ENCODE measurements at places on chromosomes 6 and 20.

DNA sequence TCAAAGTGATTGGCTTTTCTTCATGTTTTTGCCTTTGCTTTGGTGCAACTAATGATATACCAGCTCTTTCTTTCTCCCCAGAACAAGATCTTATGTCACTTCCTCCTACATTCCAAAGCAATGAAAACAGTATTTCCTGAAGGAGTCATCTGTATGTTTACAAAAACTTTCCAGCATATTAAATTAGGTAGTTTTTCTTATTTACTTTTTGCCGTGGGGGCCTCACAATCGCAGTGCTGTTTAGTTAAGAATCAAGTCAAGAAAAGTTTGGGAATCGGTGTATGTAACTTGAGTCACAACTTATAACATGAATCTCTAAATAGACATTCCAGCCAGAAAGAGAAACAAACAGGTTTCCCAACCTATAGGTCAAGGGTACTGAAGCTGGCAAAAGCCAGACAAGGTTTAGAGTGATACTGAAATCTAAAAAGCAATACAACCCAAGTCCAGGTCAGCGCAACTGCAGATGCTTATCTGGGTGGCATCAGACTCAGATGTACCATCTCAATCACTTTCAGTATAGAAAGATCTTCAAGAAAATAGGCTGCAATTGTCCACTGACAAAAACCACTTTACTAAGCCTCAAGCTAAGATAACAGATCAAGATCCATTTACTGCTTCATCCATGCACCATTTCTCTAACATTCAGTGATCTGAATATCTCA, 63.6 kb downstream of the IPCEF1 start:
- DNase-seq = peak; percentile 81

DNA sequence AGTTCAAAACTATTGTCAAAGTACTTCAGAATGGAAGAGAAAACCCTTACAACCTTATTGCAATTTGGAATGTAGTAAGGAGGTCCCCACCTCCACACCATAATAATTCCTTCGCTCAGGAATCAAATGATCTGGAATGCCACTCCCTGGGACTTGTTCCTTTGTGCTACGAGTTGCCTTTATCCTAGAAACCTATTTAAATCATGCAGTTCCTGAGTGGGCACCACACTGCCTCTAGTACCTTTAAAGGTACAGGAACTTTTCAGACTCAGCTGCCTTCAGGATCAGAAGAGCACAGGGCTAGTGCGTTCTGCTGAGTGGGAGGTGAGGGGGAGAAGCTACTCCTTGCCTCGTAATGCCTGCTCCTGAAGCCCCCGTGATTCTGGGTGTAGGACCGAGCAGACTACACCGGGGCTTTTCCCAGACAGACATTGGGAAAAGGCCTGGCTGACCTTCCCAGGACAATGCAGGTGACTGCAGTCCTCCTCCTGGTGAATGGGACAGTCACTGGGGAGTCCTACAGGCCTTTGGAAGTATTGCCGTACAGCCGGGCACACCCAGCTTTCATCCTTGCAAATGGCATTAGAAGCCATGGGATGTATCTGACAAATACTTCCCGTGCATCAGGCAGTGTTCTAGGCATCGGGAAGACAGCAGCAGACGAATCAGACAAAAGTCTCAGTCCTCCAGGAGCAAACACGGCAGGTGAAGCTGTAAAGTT, 11.8 kb upstream of the TUBB2B start:
- DNase-seq = no peak

DNA sequence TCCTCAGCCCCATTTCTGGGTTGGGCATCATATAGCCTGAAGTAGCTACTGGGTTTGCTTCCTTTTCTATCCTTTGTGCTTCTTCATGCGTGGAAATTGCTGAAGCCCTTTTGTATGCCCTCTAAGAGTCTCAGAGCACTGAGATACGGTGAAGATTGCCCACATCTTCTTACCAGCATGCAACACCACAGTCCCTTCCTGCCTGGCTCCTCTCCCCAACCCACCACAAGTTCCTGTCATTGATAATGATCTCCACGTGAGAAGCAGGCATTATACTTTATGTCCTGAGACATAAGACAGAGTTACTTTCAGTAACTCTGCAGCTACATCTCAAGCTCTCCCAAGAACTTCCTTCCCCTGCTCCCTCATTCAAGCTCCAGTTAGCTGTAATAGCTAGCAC, 15.8 kb upstream of the PLCB4 start:
- no peak for DNase-seq

- DNase-seq = peak; percentile 50
Observed at GRCh38 chr6:47631269-47631772, 67.1 kb upstream of the ADGRF4 start.

DNA sequence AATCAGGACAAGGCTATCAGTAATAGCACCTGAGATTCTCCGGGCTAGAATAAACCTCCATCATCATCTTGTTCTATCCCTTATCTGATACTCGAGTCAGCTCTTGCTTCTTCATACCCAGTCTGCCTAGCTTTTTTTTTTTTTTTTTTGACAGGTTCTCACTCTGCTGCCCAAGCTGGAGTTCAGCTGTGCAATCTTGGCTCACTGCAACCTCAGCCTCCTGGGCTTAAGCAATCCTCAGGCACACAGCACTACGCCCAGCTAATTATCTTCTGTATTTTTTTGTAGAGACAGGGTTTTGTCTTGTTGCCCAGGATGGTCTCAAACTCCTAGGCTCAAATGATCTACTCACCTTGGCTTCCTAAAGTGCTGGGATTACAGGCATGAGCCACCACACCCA, 19.5 kb downstream of the SRSF6 start:
- DNase-seq = no peak

DNA sequence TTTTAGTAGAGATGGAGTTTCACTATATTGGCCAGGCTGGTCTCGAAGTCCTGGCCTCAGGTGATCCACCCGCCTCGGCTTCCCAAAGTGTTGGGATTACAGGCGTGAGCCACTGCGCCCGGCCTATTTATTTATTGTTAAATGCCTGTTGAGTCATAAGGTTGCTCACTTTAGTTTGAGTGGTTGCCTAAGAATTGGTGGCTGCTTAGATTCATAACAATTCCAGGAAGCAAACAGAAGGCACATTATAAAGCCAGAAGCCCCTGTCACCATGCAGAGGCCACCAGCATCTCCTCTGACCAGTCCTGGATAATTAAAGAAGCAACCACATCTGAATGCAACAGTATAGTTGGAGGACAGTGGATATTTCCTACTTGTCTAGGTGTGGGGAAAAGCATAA, 24.0 kb upstream of the ARMH2 start:
- DNase-seq = no peak

GRCh38 chr6:167766986-167767714, 59.6 kb upstream of the AFDN start:
- no peak for DNase-seq

DNA sequence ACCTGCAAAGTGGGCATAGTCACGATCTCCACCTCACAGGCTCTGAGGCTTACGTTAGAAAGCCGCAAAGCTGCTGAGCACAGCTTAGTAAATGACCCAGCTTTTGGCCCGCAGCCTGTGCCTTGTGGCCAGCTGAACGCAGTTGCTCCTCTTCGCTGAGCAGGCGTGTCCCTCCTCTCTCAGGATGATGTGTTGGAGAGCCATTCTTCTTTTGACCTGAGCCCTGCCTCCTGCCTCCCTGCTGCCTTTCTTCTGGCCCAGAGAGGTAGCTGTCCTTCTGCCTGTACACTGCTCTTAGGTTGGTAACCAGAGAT, 47.6 kb upstream of the MYL9 start:
- peak; percentile 82 for DNase-seq

- no peak for DNase-seq
Observed at GRCh38 chr6:165317723-165318122, 8.3 kb upstream of the C6orf118 start.

DNA sequence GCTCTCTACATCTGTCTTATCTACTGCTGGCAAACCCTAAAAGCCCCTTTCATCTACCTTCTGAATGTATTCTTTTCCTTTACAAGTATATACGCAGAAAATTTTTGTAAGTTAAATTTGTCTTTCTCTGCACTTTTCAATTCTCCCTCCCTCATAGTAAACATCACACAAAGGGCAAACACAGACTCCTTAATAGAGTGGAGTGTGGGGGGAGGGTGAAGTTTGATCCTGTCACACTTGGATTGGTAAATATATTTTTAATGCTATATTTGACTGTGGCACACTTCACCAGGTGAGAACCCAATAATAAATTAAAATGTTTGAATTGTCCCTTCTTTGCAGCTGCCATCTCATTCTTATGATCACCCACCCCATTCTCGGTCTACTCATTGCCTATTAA, 33.2 kb upstream of the PAQR8 start:
- no peak for DNase-seq

DNA sequence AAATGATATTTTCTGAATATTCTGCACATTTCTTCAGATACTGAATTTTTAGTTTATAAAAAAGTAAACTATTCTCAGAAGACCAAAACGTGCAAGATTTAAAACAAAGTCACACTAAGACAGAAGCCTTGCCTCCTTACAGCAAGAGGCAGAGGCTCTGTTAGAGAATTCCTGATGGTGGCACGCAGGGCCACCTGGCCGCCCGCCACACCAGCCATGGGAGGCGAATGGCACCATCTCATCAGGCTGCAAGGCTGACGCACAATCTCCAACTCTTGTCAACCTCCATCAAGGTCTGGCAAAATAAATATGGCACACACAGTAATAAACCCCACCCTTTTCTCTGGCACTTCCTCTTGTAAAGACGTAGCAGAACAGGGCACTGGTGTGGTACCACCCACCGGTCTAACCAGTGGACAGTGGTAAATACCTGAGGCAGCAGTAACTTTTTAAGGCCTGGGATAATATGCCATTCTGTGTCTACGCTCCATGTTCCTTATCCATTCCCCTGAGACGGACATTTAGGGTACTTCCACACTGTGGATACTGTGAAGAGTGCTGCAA, 111.4 kb downstream of the WDR27 start:
- DNase-seq = no peak

- no peak for DNase-seq
Observed at GRCh38 chr6:63904650-63905248, 269.1 kb downstream of the PHF3 start.

GRCh38 chr6:117906958-117907600, at the start of gene SLC35F1:
TSS of gene SLC35F1 (plus strand) at chr6:117907264.
- no peak for DNase-seq

DNA sequence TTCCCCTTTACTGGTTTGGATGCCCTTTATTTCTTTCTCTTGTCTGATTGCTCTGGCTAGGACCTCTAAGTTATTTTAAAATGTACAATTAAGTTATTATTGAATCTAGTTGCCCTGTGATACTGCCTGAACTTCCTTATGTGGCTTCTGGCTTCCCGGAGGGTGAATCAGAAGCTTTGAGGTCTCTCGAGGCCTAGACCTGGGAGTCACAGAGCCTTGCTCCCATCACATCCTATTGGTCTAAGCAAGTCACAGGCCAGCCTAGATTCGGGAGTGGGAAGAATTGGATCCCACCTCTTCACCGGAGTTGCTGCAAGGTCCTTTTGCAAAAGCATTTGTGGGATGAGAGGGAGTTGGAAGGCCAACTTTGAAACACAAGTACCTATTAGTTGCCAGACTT, 15.2 kb downstream of the BCAS4 start:
- no peak for DNase-seq

DNA sequence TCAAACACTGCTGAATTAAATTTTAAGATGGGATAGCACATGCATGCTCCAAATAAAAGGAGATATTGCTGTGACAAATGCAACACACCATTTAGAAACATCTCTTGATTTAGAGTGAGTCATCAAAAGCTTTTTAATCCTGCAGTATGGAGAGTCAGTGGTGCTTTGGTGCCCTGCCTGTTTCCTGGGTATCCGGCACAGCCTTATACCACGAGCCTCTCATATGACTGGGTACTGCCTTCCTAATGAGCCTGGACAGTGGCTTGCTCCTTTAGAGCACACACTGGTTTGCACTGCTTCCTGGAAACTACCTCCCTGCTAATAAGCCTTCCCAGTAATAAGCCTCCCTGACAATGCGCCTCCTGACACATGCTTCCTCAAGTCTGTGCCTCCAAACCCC, 65.3 kb upstream of the KCNK16 start:
- DNase-seq = no peak

DNA sequence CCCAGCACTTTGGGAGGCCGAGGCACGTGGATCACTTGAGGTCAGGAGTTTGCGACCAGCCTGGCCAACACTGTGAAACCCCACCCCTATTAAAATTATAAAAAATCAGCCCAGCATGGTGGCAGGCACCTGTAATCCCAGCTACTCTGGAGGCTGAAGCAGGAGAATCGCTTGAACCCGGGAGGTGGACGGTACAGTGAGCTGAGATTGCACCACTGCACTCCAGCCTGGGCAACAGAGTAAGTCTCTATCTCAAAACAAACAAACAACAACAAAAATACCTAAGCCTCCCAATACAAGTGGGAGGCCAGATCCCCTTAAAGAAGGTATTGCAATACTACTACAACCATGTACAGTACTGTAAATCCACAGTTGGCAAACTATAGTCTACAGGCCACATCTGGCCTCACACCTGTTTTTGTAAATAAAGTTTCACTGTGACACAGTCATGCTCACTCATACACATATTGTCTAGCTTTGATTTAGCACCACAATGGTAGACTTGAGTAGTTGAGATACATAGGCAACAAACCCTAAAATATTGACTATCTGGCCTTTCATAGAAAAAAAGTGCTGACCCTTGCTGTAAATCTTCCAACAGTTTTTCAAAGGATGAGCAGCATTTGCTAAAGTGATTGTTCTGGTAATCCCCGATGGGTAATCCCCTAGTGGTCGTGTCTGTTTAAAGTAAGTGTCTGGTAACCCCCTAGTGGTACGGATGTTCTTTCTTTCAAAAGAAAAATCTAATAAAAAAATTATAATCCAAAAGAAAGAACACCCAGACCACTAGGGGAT, 202.0 kb downstream of the RNGTT start:
- DNase-seq = no peak

DNA sequence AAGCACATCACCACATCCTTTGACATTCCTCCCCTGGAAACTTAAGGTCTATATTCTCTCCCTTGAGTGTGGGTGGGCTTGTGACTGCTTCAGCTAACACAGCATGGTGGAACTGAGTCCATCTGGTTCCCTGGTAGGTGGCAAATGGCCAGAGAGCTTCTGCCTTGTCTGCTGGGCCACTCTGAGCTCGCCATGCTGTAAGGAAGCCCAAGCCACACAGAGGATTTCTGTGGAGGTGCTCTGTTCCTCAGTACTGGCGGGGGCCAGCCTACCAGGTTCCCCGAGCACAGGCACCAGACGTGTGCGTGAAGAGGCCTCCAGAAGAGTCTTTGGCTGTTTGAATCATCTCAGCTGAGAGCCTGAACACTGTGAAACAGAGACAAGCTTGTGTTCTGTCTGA, 41.6 kb upstream of the PMEPA1 start:
- no peak for DNase-seq

- DNase-seq = no peak
Observed at GRCh38 chr20:17987988-17988387, 19.2 kb downstream of the MGME1 start.

GRCh38 chr20:57964011-57964862, 254.4 kb upstream of the PMEPA1 start:
- DNase-seq = no peak

GRCh38 chr6:84362193-84362821, 134.9 kb upstream of the CEP162 start:
- DNase-seq = no peak
